ENCODE measurements at places on chromosomes 1 and 21. TPM values are rescaled to one million over a fixed set of nuclear protein-coding genes. Genes with fewer than 3 reads are reported as not detected.

Gene SLAMF9
- total RNA-seq = not detected

Gene TACSTD2
- total RNA-seq = 650 TPM

DNA sequence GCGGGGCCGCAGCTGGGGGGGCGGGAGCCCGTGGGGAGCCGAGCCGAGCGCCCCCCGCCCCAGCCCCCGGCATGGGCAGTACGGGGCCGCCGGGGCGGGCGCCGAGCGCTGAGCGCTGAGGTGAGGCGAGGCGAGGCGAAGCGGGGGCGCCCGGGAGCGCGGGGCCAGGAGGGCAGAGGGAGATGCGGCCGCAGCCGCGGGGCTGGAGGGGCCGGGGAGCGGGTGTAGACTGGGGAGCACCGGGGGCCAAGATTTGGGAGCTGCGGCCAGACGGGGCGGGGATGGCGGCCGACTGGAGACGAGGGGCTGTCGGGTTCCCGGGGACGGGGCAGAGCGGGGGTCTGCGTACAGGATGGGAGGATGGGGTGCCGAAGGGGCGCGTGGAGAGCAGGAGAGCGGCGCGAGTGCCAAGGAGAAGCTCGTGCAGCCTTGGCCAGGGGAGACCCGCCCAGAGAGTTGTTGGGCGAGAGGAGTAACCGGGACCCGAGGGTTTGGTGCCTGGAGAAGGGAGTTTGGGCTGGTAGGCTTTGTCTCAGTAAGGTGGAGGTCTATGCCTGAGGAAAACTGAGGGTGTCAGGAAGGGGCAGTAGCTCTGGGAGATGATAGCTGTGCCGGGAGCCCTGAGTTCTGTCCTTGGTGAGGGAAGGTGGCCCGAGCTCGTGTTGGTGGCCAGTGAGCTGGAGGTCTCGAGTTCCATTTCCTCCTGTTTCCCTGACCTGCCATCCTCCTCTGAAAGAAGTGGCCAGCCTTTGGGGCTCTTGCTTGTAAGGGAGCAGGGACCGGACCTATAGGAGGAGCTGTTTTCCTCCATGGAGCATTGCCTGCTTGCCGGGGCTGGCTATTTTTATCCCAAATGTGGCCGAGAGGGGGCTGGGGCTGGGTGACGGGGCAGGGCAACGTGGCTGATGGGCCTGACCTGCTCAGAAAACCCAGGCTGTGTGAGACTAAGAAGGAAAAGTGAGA lies 539 bp downstream of the ATP8B2 start:
- no peaks in the 10 kb centered on the region for H3K36me3 ChIP-seq
- H3K4me1 ChIP-seq = peaks cover 67% of the 10 kb centered on the region
- H3K27ac ChIP-seq = peak overlapping the region; percentile 94

Gene MAP10
- total RNA-seq = 0.34 TPM

Gene NPPA
- total RNA-seq = not detected

GRCh38 chr1:77447669-77448068 lies 165.8 kb downstream of the AK5 start:
- no peaks in the 10 kb centered on the region for H3K36me3 ChIP-seq
- H3K27me3 ChIP-seq = peaks cover 15% of the 10 kb centered on the region
- DNase-seq = no peak
- no peak overlapping the region for H3K4me3 ChIP-seq

DNA sequence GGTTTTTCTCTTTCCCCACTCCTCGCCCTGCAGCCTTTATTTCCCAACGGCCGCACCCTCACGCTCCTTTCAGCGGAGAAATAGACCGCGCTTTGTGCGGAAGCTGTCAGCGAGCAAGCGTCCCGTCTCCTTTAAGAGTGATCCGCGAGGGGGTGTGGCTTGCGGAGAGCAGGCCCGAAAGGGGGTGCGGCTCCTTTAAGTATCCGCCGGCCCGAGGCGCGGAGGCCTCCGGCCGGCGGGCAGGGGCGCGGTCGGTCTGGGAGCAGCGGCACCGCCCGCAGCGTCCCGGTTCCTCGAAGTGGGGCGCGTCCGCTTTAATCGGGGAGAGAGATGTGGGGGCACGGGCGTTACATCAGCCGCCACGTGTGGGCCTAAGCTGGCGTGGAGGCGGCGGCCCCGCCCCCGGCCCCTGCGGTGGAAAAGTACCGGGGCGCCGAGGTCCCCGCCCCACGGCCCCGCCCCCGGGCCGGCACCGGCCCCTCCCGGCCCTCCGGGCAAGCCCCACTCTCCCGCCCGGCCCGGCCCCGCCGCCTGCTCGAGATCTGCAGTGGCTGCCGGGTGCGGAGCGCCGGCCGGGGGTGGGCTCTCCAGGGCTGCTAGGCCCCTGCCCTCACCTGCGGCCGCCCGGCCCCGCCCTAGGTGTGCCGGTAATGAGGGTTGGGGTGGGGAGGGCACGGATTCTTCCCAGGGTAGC lies 1.2 kb downstream of the SLC6A9 start:
- peaks cover 89% of the 10 kb centered on the region for H3K4me1 ChIP-seq
- DNase-seq = peak; percentile 58
- H3K27me3 ChIP-seq = no peaks in the 10 kb centered on the region

Gene NLRP3
- 1.7 TPM for total RNA-seq

DNA sequence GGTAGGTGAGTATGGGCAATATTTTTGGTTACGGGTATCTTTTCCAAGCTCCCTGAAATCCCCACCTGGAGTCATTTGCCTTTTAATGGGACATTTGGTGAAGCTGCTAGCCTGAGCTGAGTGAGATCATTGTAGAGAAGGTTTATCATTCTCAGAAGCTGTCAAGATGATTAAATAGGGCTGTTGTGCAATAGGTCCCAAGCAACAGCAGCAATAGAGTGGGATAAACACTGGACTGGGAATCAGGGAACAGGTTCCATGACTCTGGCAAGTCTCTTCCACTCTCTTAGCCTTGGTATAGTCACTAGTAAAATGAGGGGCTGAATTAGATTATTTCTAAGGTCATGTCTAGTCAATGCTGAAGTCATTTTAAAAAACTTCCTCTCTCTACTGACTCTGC lies 30.3 kb upstream of the FAM78B start:
- no peak overlapping the region for H3K4me3 ChIP-seq
- H3K36me3 ChIP-seq = no peaks in the 10 kb centered on the region
- H3K27me3 ChIP-seq = no peaks in the 10 kb centered on the region

- peaks cover 31% of the 10 kb centered on the region for H3K36me3 ChIP-seq
- DNase-seq = no peak
- H3K27me3 ChIP-seq = no peaks in the 10 kb centered on the region
- no peak overlapping the region for H3K27ac ChIP-seq
- H3K4me1 ChIP-seq = no peaks in the 10 kb centered on the region
- H3K4me3 ChIP-seq = no peak overlapping the region
Observed at GRCh38 chr1:90023691-90024090, 28.8 kb downstream of the ZNF326 start.

DNA sequence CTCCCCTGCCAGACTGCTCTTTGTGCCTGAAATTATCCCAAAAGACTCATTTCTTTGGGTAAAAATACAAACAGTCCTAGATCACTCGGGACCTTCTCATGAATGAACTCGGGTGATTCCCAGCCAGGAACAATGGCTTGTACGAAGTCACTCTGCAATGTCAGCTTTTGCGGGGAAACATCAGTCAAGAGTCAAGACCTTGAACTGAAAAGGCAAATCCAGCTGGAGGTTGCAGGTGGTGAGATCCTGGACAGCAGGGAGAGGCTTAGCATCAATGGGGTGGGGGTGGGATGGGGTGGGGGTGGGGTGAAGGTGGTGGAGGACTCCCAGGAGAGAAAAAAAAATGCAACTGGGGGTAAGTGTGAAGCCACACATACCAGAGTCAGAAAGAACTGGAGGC lies 115.0 kb upstream of the SLC25A33 start:
- H3K4me1 ChIP-seq = peaks cover 47% of the 10 kb centered on the region
- no peak overlapping the region for H3K27ac ChIP-seq
- H3K36me3 ChIP-seq = no peaks in the 10 kb centered on the region
- no peak overlapping the region for H3K4me3 ChIP-seq
- DNase-seq = no peak
- no peaks in the 10 kb centered on the region for H3K27me3 ChIP-seq

- no peak overlapping the region for H3K4me3 ChIP-seq
- no peaks in the 10 kb centered on the region for H3K27me3 ChIP-seq
- DNase-seq = no peak
- H3K4me1 ChIP-seq = no peaks in the 10 kb centered on the region
- H3K36me3 ChIP-seq = no peaks in the 10 kb centered on the region
- H3K27ac ChIP-seq = no peak overlapping the region
Observed at GRCh38 chr1:38291906-38292521, 245.4 kb upstream of the POU3F1 start.

Gene FAM163A
- total RNA-seq = not detected

DNA sequence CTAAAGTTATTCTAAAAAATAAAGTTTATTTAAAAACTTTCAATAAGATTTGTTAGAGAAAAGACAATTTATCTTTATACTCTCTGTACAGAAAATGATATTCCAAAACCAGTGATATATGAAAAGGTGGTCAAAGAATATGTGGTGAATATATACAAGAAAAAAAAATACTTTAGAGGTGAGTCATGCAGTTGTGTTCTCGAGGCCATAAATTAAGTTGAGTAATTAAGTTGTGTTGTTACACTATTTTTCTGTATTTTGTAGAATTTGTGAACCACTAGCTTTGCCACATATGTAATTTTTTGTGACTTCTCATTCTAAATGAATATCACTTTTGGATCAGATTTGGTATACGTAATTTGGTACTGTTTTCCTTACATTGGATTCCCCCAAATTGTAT lies 23.6 kb upstream of the DUSP10 start:
- no peak for DNase-seq
- H3K27me3 ChIP-seq = no peaks in the 10 kb centered on the region
- no peaks in the 10 kb centered on the region for H3K4me1 ChIP-seq
- H3K36me3 ChIP-seq = no peaks in the 10 kb centered on the region

Gene PLA2G2A
- total RNA-seq = 150 TPM

Gene OR2T35
- not detected for total RNA-seq

DNA sequence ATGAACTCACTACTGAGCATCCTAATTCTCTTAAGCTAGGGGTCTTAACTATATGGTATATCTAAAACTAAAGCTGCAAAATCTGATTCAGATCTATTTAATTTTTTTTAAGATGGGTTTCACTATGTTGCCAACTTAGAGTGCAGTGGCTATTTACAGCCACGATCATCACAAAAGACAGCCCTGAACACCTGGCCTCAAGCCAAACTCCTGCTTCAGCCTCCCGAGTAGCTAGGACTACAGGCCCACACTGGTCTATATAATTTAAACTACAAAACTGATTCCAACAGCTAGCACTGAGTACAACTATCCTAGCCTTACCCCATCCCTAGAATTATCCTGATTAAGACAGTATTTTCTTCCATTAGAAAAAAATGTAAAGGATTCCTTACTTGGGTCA lies 37.1 kb downstream of the EIF4G3 start:
- no peaks in the 10 kb centered on the region for H3K27me3 ChIP-seq
- no peak overlapping the region for H3K27ac ChIP-seq
- no peaks in the 10 kb centered on the region for H3K36me3 ChIP-seq

- peak overlapping the region; percentile 95 for H3K27ac ChIP-seq
- DNase-seq = no peak
- no peaks in the 10 kb centered on the region for H3K36me3 ChIP-seq
- H3K4me3 ChIP-seq = no peak overlapping the region
- H3K27me3 ChIP-seq = no peaks in the 10 kb centered on the region
Observed at GRCh38 chr1:207830788-207831187, 78.9 kb downstream of the CD46 start.

- H3K36me3 ChIP-seq = no peaks in the 10 kb centered on the region
- no peaks in the 10 kb centered on the region for H3K4me1 ChIP-seq
- H3K4me3 ChIP-seq = no peak overlapping the region
- no peaks in the 10 kb centered on the region for H3K27me3 ChIP-seq
- no peak for DNase-seq
Observed at GRCh38 chr21:25396135-25396711, 211.1 kb downstream of the MRPL39 start.

Gene FMO4
- total RNA-seq = 3.4 TPM

DNA sequence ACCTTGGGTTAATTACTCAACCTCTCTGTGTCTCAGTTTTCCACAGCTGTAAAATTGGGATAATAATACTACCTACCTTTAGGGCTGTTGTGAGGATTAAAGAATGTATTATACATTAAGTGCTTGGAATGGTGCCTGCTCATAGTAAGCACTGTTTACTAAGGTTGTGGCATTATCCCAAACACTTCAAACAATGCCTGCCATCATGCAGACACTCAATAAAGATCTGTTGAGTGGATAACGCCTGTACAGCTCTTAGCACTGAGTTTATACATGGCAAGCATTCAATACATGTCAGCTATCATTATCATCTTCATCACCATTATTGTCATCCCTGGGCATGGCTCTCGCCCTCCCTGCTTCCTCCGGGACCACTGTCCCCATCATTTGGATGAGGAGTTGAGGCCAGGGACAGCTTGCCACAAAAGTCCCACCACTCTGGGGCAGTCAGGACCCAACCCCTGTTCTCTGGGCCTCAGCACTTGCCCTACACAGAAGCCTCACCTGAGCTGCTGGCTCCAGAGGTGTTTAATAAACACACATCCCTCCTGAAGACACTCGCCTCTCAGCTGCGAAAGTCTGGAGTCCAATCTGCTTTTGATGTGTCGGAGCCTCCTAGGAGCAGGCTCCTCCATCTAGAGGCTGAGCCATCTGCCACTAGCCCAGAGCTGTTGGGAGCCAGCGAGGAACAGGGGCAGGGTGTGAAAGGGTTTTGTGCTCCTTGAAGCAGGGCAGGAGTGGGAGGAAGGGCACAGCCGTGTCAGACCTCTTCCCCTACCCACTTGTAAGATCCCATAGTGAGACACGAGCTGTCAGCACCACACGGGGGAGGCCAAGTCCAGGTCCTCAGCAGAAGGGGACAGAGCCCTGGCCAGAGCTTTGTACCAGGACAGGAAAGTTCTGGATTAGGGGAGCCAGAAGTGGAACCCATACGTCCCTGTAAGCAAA lies 80.9 kb upstream of the ZC3H12A start:
- no peaks in the 10 kb centered on the region for H3K27me3 ChIP-seq
- H3K27ac ChIP-seq = no peak overlapping the region
- no peak overlapping the region for H3K4me3 ChIP-seq
- H3K4me1 ChIP-seq = no peaks in the 10 kb centered on the region
- no peak for DNase-seq
- H3K36me3 ChIP-seq = no peaks in the 10 kb centered on the region

GRCh38 chr1:244210884-244211558 lies 159.9 kb downstream of the ZBTB18 start:
- no peaks in the 10 kb centered on the region for H3K36me3 ChIP-seq
- H3K4me3 ChIP-seq = no peak overlapping the region
- no peaks in the 10 kb centered on the region for H3K27me3 ChIP-seq
- DNase-seq = no peak
- no peaks in the 10 kb centered on the region for H3K4me1 ChIP-seq

Data from esophagus squamous epithelium (tissue), 5 donors.